ENCODE measurements at places on chromosomes 2 and 18.

DNA sequence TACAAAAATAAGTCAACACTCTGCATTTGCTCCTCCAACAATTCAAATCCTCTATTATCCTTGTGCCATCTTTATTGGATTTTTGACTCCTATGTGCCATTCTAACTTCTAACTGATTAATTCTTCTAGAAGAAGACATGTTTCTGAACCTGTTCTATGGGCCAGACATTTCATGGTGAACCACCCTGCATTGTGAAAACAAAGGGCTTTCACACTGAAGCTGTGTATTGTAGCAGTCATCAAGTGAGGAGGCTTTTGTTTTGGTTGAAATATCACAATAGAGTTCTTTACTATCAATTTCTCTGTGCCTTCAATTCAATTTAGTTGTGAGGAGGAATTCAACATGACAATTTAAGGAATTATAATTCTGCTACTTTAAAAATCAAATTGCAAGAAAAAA lies 357.9 kb downstream of the PLCL1 start:
- no peak for DNase-seq

DNA sequence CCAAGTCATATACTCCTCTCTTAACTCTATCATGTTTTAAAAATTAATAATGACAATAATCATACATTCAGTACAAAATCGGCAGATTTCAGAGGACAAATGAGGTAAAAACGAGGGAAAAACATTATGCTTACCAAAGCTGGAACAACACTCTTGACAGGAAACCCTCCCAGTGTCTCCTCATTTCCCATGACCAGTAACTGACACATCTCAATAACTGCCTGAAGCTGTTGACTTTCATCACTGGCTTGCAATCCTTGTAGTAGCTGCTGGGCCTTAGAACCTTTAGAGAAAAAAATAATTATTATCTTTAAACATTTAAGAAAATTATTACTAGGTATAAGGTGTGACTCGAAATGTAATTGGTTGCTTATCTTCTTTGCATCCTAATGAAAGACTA lies 103.6 kb downstream of the TRIP12 start:
- DNase-seq = no peak

- peak; percentile 36 for DNase-seq
Measured at GRCh38 chr2:216404010-216404618, 8.2 kb upstream of the SMARCAL1 start.

- DNase-seq = no peak
Measured at GRCh38 chr2:6589150-6589549, 276.6 kb downstream of the CMPK2 start.

DNA sequence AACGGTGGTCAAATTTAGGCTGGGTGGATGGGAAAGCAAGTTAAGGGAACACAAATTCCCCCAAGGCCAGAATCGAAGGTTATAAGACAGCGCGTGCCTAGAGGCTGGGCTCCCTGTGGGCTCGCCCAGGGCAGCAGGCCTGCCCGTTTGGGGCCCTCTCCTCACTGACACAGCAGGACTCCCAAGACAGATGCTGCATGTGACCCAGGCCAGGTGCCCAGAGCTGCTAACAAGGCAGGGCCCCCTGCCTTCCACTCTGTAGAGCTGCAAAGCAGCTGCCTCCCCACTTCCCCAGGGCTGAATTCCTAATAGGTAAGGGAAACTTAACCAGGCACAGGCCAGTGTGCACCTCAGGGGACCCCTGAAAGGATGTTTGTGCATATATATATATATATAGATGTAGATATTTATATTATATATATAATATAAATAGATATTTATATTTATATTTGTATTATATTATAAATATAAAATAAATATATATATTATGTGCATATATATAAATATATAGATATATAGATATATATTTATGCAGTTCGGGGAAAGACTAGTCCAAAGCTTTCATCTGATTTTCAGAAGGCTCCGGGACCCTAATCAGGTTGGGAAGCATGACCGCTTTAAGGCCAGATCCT lies 43.7 kb downstream of the TMEM37 start:
- DNase-seq = no peak

DNA sequence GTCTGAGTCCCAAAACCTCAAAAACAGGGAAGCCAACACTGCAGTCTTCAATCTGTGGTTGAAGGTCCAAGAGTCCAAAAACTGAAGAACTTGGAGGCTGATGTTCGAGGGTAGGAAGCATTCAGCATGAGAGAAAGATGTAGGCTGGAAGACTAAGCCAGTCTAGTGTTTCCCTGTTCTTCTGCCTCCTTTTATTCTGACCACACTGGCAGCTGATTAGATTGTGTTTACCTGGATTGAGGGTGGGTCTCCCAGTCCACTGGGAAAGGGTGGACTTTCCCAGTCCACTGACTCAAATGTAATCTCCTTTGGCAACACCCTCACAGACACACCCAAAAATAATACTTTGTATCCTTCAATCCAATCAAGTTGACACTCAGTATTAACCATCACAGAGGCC lies 27.5 kb upstream of the IL1B start:
- DNase-seq = no peak

GRCh38 chr18:21069468-21069867 lies 42.1 kb downstream of the ROCK1 start:
- DNase-seq = no peak

All from activated CD4-positive, alpha-beta T cell treated with anti-CD3 and anti-CD28 coated beads, Interleukin-2, amount 50 U/mL, for 1 hour (primary cell).